ENCODE measurements at places on chromosomes 5 and 9. TPM values are rescaled to one million over a fixed set of nuclear protein-coding genes. Genes with fewer than 3 reads are reported as not detected.

The SLC23A1 gene
- total RNA-seq = not detected

The ZNF346 gene
- total RNA-seq = 18.2 TPM

The F12 gene
- 5.6 TPM for total RNA-seq

The HBEGF gene
- 5.7 TPM for total RNA-seq

The STC2 gene
- 41.1 TPM for total RNA-seq

The MVB12B gene
- total RNA-seq = 7.9 TPM

- H3K4me1 ChIP-seq = no peaks in the 10 kb centered on the region
- peaks cover 7% of the 10 kb centered on the region for H3K27me3 ChIP-seq
- H3K27ac ChIP-seq = no peak overlapping the region
- no peak overlapping the region for H3K4me3 ChIP-seq
- no peaks in the 10 kb centered on the region for H3K36me3 ChIP-seq
- no peak for DNase-seq
Measured at GRCh38 chr5:155952486-155953089, 374.4 kb upstream of the SGCD start.

GRCh38 chr5:73444499-73445438 lies 3.8 kb downstream of the FOXD1 start:
- peaks cover 12% of the 10 kb centered on the region for H3K4me1 ChIP-seq
- H3K27me3 ChIP-seq = peaks cover 91% of the 10 kb centered on the region
- DNase-seq = no peak
- peaks cover 2% of the 10 kb centered on the region for H3K36me3 ChIP-seq
- no peak overlapping the region for H3K4me3 ChIP-seq
- H3K27ac ChIP-seq = no peak overlapping the region

DNA sequence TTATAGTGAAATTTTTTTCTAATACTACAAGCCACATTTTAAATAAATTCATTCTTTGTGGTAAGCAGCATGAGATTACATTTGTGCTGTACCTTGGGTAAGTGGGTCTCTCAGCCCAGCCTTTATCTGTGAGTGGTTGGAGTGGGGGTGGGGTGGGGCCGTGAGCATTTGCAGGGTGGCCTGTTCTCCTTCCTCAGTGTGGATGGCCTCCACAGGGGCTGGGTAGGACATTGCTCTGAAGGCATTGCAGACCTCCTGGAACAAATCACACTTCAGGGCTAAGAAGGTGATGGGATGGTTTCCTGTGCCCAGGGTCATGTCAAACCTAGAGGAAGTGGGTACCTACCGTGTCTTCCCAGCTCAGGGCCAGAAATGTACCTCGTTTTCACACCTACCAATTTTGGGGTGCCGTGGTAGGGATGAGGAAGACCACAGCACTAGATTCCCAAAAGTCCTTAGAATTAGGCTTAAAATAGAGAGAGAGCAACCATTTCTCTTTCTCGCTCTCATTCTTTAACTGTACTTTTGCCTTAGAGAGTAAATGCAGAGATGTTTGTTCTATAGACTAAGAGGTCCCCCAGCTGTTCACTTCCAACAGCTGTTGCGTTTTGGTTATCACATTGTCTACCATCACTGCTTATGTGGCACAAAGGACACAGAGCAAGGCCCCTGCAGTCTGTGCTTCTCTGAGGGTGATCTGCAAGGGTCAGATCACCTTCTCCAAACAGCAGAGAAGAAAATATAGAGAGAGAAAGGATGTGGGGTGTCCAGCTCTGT lies 83.4 kb upstream of the CTSL start:
- no peak overlapping the region for H3K27ac ChIP-seq
- H3K36me3 ChIP-seq = no peaks in the 10 kb centered on the region
- no peak overlapping the region for H3K4me3 ChIP-seq
- H3K4me1 ChIP-seq = no peaks in the 10 kb centered on the region

DNA sequence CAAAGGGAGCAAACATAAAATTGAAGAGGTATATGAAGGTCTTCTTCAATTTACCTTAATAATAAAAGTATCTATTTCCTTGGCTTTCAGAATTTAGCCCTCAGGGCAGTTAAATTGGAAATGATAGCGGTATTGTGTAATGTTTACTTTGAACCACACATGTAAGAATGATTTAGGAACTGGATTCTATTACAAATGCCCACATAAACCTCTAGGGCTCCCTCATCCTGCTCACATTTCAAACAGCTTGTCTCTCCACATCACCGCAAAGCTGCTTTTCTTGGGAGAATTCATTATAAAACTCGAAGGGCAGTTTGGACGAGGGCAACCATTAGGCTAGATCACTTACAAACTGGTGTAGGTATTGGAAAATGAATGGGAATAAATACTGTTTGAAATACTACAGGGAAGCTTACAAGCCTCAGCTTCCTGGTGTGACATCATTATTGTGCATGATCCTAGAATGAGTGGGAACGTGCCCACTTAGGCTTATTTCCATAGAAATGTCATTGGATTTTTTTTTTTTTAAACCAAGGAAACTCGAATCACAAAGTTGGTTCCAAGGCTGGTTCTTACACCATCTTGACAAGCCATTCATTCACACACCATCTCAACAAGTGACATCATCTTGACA lies 47.3 kb downstream of the MTRR start:
- no peak for DNase-seq
- no peak overlapping the region for H3K27ac ChIP-seq
- H3K27me3 ChIP-seq = peaks cover 4% of the 10 kb centered on the region
- no peaks in the 10 kb centered on the region for H3K4me1 ChIP-seq

DNA sequence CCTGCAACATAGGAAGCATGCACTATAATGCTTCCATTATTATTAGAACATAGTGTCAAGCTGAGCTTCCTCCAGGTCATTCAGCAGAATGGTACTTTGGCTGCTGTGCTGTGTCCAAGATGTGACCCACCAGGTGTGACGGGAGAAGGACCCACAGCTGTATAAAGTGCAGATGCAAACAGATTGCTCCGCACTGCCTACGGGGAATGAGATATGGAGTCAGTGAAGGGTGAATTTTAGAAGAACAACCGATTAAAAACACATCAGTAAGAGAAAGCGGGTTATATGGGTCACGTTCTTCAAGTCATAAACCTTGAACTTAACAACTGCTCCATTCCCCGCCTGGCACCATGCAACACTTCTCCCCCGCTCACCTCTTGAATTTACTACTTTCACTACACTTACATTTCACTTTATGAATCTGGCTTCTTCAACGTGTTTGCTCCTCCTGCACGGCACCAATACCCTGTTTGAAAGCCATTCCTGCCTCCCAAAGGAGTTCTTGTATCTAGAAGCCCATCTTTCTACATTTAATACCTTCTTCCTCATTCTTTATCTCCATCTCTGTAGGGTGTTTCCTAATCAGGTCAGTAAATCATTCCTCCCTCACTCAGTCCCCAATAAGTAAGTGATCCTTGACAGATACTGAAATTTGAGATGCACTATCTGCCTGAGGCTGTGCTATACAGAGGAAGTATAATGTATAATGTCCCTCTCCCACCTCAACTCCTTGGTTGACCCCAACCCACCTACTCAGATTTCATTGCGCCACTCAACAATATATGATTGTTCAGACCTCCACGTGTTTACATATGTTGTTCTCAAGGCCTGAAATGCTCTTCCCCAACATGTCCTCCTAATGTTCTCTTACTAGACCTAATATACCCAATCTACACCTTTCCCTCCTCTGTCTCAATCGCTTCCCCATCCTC lies 25.9 kb downstream of the BRINP1 start:
- no peaks in the 10 kb centered on the region for H3K36me3 ChIP-seq
- no peak overlapping the region for H3K27ac ChIP-seq
- no peak for DNase-seq
- no peaks in the 10 kb centered on the region for H3K27me3 ChIP-seq
- H3K4me3 ChIP-seq = no peak overlapping the region
- no peaks in the 10 kb centered on the region for H3K4me1 ChIP-seq

DNA sequence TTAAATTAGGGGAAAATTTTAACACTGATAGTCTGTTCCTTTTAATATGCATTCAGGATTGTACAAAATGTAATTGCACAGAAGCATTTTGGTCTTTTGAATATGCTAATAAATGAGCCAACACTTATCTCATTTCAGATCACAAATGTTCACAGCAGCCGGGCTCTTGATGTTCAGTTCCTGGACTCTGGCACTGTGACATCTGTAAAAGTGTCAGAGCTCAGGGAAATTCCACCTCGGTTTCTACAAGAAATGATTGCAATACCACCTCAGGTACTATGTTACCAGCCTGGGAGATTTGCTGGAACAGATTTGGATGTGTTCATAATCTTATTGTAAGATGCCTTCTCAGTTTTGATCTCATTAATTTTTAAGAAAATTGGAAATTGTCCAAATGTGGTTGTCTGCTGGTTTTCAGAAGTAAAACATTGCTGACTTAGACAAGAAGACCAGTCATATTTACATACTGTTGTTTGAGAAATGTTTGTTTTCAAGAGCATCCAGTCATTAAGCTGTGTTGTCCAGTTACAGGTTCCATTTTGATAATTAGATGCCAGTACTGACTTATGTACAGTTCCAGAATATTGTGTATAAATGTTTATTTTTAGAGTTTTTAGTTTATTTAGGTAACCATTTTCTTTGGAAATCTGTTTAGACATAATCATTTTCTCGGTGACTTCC lies 23.0 kb upstream of the TMOD1 start:
- no peaks in the 10 kb centered on the region for H3K4me1 ChIP-seq
- peaks cover 20% of the 10 kb centered on the region for H3K36me3 ChIP-seq
- no peak overlapping the region for H3K27ac ChIP-seq
- no peak for DNase-seq
- H3K27me3 ChIP-seq = no peaks in the 10 kb centered on the region

DNA sequence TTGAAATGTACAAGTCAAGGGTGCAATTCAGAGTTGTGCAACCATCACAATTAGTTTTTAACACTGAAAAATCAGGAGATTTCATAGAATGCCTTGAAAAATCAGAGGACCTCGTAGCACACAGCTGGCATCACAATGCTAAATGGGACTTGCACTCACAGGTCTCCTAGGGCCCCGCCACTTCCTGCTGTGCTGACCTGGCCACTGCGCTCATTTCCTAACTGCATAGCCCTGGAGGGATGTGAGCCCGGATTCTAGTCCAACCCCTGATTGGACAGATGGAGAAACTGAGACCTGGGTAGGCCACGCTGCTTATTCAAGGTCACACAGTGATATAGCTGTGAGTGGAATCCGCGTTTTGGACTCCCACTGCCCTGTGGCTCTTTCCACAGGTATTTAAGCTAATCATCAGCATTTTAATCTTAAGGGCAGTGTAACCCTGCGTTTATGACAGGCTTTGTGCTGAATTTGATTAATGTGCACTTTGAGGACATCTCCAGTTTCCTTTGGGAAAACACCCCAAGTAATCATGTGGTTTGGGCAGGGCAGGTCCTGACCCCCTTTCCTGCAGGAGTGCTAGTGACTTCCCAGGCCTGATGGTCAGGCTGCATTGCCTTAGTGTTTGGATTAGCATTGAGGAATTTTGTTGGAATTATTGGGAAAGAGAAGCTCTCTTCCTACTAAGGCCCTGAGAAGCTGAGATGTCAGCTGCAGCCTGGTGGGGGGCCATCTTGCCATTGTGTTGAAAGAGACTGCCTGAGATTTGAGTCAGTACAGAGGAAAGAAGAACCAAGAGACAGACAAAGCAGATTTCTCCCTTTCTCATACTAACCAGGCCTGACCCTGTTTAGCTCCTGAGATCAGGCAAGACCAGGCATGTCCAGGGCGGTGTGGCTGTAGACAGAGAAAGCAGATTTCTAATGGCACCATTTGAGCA lies 36.2 kb downstream of the STC2 start:
- H3K27me3 ChIP-seq = peaks cover 75% of the 10 kb centered on the region
- DNase-seq = no peak
- no peaks in the 10 kb centered on the region for H3K36me3 ChIP-seq
- H3K4me3 ChIP-seq = no peak overlapping the region

GRCh38 chr9:91379426-91379825 lies 17.7 kb upstream of the AUH start:
- H3K36me3 ChIP-seq = peaks cover 6% of the 10 kb centered on the region
- no peaks in the 10 kb centered on the region for H3K4me1 ChIP-seq
- H3K27ac ChIP-seq = no peak overlapping the region
- H3K4me3 ChIP-seq = no peak overlapping the region
- H3K27me3 ChIP-seq = peaks cover 34% of the 10 kb centered on the region
- no peak for DNase-seq

GRCh38 chr5:55453211-55453610 lies 81.6 kb downstream of the PLPP1 start:
- peaks cover 14% of the 10 kb centered on the region for H3K36me3 ChIP-seq
- H3K27ac ChIP-seq = no peak overlapping the region
- no peak for DNase-seq
- no peaks in the 10 kb centered on the region for H3K27me3 ChIP-seq

DNA sequence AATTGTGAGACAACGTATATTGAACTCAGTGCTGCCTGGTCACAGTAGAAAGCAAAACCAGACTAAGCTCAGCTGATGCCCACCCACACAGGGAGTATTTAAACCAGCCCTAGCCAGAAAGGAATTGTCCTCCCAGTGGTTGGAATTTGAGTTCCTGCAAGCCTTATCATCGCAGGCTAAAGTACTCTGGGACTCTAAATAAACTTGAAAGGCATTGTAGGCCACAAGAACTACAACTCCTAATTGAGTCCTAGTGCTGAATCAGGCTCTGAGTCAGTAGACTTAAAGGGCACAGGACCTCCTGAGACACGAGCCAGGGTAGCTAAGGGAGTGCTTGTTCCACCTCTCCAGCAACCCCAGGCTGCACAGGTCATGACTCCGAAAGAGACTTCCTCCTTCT lies 171.4 kb downstream of the MCTP1 start:
- H3K27me3 ChIP-seq = no peaks in the 10 kb centered on the region
- no peak overlapping the region for H3K4me3 ChIP-seq
- no peaks in the 10 kb centered on the region for H3K4me1 ChIP-seq
- H3K36me3 ChIP-seq = no peaks in the 10 kb centered on the region

DNA sequence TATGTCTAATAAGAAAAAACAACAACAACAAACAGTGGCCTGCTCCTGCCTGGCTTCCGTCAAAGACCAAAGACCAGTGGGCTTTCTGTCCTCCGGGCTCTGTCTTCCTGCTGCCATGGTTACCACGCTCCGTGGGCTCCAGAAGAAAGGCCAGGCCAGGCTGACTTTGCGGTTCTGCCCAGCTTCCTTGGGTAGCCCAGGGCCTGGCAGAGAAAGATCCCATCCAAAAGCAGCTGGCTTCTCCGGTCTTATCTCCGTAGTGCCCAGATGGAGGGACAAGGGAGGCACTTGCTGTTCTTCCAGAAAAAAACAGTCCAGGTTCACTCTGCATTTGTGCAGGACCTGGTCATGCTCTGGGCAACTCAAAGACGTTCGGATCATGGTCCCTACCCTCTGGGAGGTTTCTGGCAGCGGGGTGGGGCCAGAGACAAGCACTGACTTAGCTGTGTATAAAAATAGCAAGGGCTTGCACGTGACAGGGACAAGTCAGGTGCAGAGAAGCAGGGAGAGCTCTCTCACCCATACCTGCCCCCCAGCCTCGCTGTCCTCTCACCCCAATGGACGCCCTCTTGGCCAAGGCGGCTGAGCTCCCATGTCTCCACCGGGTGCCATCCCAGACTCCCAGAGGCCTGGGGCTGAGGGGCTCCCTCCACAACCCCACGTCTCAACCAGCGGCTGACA lies 212.2 kb downstream of the C9orf50 start:
- H3K27me3 ChIP-seq = no peaks in the 10 kb centered on the region
- peaks cover 8% of the 10 kb centered on the region for H3K36me3 ChIP-seq
- DNase-seq = no peak
